Amniotic stem cell (primary cell): ENCODE measurements at places on chromosomes 7 and 10.

DNA sequence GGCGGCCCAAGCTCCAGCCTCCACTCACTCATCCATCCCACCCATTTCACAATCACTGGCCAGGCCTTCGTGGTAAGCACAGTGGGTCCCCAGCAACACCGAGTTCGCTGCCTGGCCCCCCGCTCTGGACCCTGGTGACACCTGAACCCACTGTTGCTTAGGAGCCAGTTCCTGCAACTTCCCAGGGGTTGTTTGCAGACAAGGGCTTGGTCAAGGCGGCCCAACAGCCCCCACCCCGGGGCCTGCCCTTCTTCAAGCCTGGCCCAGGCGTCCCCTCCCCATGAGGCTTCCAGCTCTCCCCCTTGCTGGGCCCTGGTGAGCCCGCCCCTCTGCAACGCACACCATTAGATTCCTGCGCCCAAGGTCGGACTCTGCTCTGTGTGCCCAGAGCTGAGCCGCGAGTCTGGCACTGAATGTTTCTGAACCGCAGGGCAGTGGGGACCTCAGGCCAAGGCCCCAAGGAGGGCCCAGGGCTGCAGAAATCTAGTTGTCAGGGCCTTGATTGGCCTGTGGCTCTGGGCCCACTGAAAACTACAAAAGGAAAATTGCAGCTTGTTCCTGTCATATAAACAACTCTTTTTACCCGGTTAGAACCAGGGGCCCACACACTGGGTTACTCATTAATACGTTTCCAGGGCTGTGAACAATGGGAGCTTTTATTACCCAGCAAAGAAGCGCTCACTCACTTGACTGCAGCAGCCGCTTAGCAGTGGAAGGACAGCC is 2.1 kb upstream of the COX19 start:
- no peak for DNase-seq

GRCh38 chr10:18423058-18423637 is 228.2 kb downstream of the NSUN6 start:
- DNase-seq: no peak

GRCh38 chr7:110010359-110010758 is 1080.6 kb upstream of the LRRN3 start:
- no peak for DNase-seq

GRCh38 chr10:26222563-26222962 is 6.0 kb downstream of the GAD2 start:
- no peak for DNase-seq

GRCh38 chr10:13790196-13790595 is 203.4 kb downstream of the PRPF18 start:
- DNase-seq: no peak

DNA sequence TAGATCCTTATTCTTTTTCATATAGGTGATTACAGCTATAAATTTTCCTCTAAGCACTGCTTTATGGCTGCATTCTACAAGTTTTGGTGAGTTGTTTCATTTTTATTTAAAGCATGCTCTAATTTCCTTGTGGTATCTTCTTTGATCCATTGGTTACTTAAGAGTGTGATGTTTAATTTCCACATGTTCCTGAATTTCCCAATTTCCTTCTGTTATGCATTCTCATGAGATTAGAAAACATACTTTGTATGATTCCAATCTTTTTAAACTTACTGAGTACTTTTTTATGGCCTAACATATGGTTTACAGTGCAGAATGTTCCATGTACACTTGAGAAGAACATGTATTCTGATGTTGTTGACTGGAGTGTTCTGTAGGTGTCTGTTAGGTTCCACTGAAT is 53.4 kb downstream of the MYL10 start:
- no peak for DNase-seq

DNA sequence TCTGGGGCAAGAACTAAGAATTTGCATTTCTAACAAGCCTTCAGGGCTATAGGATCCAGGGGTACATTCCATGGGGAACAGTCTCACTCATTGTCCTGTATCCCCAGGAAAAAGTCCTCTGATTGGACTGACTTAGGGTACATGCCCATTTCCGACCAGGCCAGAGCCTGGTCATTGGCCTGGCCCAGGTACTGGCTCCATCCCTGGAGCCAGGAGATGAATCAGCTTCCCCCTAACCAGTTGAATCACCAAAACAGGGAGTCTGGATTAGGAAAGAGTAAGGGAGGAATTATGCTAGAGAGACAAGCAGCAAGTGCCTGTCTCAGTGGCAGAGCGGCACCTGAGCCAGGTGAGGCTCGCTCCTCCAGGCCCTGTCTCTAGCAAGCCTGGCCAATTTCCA is 137.5 kb downstream of the FGFR2 start:
- no peak for DNase-seq

GRCh38 chr7:117229350-117229749 is 93.5 kb downstream of the WNT2 start:
- no peak for DNase-seq

DNA sequence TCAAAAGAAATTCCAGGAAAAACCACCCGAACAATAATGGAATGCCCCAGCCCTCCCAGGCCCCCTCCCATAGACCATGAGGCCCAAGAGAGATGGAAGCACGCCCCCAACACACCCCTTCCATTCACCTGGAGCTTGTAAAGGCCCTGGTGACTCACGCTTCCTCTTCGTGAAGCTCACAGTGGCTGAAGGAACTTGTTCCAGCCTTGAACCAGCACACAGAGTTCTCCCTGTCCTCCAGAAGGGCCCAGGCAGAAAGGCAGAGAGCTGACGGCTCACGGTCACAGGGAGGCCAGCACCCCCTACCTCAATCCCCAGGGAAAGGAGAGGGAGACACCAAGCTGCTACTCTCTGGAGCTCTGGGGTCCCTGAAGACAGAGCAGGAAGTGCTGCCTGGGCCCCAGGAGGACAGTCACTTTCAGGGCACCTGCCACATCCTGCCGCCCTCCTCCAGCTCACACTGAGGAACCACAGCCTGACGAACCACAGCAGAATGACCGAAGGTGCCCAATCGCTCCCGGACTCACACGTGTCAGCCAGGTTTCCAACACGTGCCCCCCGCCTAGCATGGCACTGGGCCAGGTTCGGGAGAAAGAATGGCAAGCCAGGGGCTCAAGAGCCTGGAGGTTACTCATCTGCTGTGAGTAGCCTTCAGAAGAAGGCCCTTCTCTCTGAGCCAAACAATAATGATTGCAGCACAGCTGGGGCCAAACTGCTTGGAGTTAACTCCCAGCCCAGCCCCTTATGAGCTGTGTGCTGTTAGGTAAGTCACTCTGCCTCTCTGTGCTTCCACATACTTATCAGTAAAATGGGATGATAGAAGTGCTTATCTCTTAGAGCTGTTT is 52.8 kb downstream of the DLG5 start:
- no peak for DNase-seq

DNA sequence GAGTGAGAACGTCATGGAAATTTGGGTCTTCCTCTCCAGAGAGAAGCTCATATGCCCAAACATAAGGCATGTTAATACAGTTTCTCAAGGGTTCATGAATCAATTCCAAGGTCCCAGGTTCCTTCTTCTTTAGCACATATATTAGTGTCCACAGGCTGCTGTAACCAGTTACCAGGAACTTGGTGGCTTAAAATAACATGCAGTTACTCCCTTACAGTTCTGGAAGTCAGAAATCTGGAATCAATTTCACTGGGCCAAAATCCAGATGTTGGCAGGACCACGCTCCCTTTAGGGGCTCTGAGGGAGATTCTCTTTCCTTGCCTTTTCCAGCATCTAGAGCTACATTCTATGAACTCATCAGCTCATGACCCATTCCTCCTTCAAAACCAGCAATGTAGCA is 64.8 kb downstream of the MRC1 start:
- no peak for DNase-seq

GRCh38 chr10:77581738-77582137 is 55.9 kb downstream of the KCNMA1 start:
- DNase-seq: no peak

GRCh38 chr10:77351386-77351785 is 286.2 kb downstream of the KCNMA1 start:
- DNase-seq: no peak

DNA sequence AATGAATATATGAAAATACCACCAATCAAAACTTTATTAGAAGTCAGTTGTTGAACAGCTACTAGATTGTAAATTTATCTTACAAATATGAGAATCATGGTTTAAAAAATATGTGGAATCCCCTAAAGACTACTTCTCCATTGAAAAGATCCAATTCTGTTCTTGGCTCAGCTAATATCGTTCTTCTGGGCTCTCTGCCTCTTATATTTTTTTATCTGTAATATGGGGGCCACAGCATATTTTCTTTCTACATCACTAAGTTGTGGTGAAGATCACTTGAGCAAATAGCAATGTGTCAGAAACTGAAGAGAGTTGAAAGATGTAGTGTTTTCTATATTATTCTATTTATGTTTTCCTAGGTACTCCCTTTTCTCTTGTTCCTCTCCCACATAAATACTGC is 198.1 kb downstream of the FZD1 start:
- DNase-seq: no peak

DNA sequence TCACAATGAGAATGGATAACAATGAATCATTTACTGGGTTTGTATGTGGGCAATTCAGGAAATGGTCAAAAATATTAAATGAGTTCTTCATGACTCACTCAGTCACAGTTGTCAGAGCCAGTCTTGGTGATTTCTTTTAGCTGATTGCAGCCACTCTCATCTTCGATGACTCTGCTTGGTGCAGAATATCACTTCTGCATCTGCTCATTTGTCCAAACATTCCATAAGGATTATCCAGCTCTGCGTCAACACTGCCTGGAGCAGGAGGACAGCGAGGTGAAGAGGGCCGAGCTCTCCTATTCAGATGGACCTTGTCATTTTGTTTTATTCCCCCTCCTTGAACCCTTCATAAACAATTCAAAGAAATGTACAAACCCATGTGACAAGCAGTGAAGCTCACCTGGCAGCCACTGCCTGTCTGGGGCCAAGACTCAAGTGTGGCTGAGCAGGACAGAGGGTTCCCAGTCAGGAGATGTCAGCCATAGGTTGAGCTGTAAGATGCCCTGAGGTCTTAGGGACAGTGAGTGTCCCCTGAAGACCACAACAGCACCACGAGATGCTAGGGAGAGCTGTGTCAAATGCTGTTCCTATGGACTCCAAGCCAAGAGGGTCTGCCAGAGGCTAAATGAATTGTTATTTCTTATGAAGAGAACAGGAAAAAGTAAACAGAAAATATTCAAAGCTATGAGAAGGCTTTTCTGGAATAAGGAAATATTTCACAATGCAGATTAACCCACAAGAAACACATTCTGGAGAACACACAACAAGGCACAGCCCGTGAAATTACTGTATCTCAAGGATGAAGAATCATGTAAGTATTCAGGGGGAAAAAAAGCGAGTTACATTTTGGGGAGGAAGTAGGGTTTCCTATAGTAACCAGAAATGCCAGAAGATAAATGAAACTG is 33.1 kb upstream of the EGFR start:
- peak; percentile 67 for DNase-seq

DNA sequence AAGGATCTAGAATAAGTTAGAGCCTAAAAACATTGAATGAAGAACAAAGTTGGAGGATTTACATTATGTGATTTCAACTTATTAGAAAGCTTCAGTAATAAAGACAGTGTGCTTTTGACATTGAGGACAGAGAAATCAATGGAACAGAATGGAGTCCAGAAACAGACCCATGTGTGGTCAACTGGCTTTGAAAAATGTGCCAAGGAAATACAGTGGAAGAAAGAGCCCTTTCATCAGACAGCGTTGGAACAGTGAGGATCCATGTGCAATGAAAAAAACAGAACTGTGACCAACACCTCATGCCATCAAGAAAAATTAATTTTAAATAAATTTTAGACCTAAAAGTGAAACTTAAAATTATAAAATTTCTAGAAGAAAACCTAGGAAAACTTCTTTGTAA is 50.6 kb upstream of the LRRC18 start:
- no peak for DNase-seq

DNA sequence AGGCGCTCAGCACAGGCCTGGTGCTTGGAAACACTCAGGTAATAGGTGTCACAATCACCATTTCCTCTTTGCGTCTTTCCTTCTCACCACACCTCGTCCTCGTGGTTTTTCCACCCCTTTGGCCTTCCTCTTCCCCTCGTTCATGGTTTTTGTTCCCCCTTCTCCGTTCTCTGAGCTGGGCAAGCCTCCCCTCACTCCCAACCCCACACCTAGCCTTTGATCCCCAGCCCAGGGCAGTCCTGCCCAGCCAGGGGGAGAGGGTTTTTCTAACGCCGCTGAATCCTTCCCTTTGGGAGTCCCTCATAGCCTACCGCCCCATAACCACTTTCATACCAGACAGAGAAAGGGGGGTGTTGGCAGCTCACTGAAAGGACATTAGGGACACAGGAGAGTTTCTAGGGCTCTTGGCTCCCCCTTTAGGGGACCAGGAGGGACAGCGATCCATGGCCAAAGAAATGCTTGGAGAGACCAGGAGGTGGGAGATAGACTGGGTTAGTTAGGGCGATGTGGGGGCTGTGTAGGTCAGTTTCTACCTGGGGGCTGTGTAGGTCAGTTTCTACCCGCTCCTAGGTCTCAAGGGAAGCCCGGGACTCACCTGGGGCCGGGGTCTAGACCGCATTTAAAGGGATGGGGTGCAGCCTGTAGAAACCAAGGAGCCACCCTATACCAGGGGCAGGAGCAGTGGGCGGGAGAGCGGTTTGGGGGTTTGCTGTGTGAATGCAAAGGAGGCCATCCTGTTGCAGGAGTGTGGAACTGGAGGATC is 1.4 kb downstream of the EPHB4 start:
- DNase-seq: peak; percentile 10

DNA sequence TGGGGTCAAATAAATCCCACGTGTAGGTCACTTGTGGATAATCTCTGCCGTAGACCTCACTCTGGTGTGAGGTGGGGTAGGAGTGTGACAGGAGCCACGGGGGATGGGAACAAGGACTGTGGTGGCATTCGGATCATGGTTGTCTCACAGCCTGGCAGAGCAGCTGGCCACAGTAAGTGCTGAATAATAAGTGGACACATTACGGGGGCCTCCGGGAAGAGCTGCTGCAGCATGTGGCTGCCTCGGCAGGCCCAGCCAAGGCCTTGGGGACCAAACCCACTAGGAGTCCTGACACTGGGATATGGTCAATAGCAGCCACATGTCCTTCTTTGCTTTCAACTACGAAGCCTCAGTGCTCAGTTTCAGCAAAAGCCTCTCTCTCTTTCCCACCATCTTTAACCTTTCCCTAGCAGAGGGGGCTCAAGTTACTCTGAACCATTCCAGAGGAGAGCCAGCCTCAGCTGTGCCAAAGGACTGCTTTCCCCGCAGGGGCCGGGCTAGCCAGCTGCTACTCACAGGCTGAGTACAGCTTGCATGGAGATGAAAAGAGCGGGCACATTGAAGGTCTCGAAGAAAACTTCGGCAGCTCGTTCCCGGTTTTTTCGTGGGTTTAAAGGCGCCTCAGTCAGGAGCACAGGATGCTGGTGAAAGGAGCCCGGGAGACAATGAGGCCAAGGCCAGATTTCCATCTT is 17.3 kb downstream of the ACTR1A start:
- DNase-seq: no peak

GRCh38 chr7:130925136-130925794 is 191.3 kb upstream of the KLF14 start:
- no peak for DNase-seq
